Activated naive CD8-positive, alpha-beta T cell treated with anti-CD3 and anti-CD28 coated beads for 36 hours (primary cell): ENCODE measurements at places on chromosomes 11 and 22.

- H3K4me3 ChIP-seq: no peak overlapping the region
- H3K4me1 ChIP-seq: no peaks in the 10 kb centered on the region
- H3K36me3 ChIP-seq: no peaks in the 10 kb centered on the region
- H3K27ac ChIP-seq: no peak overlapping the region
- no peak for DNase-seq
Observed at GRCh38 chr22:42655693-42656092, 6.5 kb upstream of the CYB5R3 start.

DNA sequence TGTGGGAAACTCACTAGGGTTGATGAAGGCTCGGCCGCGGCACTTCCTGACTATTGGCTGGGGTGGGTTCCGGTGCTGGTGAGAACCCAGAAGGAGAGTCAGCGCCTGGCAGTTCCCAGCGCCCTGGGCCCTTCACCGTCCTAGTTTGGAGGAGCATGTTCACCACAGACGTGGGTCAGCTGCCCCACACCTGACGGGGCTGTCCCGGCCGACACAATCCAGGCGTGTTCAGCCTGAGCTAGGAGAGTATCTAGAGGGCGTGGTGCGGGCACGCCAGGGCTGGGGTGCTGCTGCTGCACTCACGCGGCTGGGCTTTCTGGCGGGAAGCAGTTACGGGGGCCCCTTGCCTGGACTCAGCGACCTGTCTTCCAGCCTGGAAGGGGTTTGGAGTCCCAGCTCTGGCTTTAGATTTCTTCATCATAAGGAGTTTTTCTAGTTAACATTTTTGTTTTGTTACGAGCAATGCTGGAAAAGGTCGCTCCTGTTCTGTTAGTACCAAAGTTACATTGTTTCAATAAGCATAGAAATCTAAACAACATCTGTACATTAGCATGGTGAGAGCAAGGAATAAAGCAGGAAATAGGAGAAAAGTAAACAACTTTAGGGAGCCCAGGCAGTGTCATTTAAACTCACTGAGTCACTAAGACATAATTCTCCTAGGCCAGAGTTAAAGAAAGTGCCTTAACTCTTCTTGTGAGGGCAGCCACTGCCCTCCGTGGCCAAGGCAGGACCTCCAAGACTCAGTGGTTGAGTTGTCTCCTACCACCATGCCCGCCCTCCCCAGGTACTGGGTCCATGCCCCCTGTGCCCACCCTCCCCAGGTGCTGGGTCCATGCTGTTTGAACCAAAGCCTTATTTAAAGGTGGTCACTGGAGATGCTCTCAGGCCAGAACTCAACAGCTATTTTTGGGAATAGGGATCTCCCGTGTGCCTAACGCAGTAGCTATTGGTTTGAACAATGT is 12.1 kb upstream of the ADORA2A start:
- H3K27me3 ChIP-seq: no peaks in the 10 kb centered on the region
- H3K27ac ChIP-seq: no peak overlapping the region
- DNase-seq: no peak
- peaks cover 5% of the 10 kb centered on the region for H3K4me1 ChIP-seq
- H3K36me3 ChIP-seq: peaks cover 2% of the 10 kb centered on the region
- H3K4me3 ChIP-seq: no peak overlapping the region

GRCh38 chr22:20928573-20928967 is 11.4 kb downstream of the CRKL start:
- peaks cover 34% of the 10 kb centered on the region for H3K36me3 ChIP-seq
- H3K4me1 ChIP-seq: peaks cover 42% of the 10 kb centered on the region
- no peak overlapping the region for H3K4me3 ChIP-seq
- no peak for DNase-seq
- H3K27ac ChIP-seq: no peak overlapping the region

- DNase-seq: no peak
- H3K27me3 ChIP-seq: no peaks in the 10 kb centered on the region
- H3K36me3 ChIP-seq: peaks cover 55% of the 10 kb centered on the region
- no peak overlapping the region for H3K27ac ChIP-seq
- peaks cover 28% of the 10 kb centered on the region for H3K4me1 ChIP-seq
- H3K4me3 ChIP-seq: no peak overlapping the region
Observed at GRCh38 chr11:60847281-60847680, 5.4 kb downstream of the CCDC86 start.

DNA sequence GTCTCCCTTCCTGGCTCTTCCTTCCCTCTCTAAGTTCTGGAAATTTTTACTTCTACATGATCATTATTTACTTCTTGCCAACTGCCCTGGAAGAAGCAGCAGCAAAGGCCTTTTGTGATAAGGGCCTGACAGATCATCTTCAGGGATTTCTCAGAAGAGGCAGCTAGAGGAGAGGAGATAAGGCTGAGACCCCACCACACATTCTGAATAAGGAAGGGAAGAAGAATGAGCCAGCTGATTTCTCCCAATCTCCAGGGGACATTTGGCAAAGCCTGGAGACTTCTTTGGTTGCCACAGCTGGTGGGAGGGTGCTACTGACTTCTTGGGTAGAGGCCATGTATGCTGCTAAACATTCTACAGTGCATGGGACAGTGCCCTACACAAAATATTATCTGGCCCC is 122.4 kb upstream of the OR9Q1 start:
- H3K36me3 ChIP-seq: no peaks in the 10 kb centered on the region
- no peak for DNase-seq
- no peak overlapping the region for H3K4me3 ChIP-seq
- peaks cover 6% of the 10 kb centered on the region for H3K4me1 ChIP-seq
- H3K27ac ChIP-seq: no peak overlapping the region

DNA sequence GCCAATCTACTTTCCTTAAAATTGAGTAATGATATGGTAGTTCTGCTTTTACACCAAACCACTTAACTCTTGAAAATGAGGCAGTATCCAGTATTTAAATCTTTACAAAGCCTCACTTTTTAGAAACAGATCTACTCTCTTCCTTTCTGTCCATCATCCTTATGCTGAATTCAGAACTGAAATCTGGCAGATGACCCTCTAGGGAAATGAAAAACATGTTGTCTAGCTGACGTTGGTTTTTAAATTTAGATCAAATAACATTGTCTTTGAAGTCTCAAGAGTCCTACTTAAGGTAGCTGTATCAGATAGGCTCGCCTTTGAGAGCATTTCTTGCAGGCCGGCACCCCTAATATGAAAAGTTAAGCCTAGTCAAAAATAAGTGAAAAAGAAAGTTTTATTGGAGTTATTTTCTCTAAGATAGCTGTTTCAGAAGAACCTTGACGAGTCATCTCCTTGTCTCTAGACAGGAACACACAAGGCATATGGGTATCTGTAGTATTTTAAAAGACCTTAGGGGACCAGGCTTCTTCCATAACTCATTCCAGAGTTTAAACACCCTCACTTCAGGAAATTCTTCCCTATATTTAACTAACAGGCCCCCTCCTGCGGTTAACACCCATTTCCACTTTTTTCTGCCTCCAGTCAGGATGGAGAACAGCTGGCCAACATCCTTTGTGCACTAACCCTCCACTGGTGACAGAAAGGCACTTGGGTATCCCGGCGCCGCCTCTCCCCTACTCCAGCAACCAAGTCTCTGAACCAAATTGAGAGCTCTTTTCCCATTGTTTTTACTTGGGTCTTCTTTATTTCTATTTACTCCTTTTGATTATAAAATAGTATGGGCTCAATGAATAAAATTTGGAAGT is 81.2 kb downstream of the WNT11 start:
- peaks cover 6% of the 10 kb centered on the region for H3K36me3 ChIP-seq
- H3K4me3 ChIP-seq: no peak overlapping the region
- H3K27me3 ChIP-seq: no peaks in the 10 kb centered on the region
- no peak overlapping the region for H3K27ac ChIP-seq

- H3K27me3 ChIP-seq: peaks cover 6% of the 10 kb centered on the region
- H3K4me3 ChIP-seq: no peak overlapping the region
- peaks cover 7% of the 10 kb centered on the region for H3K4me1 ChIP-seq
- DNase-seq: no peak
- H3K27ac ChIP-seq: no peak overlapping the region
- no peaks in the 10 kb centered on the region for H3K36me3 ChIP-seq
Observed at GRCh38 chr11:121904148-121904547, 211.9 kb downstream of the BLID start.

- no peak for DNase-seq
- no peak overlapping the region for H3K4me3 ChIP-seq
- no peak overlapping the region for H3K27ac ChIP-seq
- H3K4me1 ChIP-seq: no peaks in the 10 kb centered on the region
- H3K27me3 ChIP-seq: no peaks in the 10 kb centered on the region
Observed at GRCh38 chr11:12270215-12270797, 107.1 kb upstream of the PARVA start.

DNA sequence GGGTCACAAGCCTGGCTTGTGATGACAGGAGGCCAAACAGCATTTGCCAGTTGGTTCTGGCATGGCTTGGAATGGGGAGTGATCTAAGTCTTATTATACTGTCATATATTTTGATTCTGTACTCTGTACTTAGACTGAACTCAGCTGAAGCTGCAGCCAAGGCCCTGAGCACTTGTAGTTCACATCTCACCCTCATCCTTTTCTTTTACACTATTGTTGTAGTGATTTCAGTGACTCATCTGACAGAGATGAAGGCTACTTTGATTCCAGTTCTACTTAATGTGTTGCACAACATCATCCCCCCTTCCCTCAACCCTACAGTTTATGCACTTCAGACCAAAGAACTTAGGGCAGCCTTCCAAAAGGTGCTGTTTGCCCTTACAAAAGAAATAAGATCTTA is 843 bp downstream of the OR56B1 start:
- no peak overlapping the region for H3K4me3 ChIP-seq
- no peak for DNase-seq
- no peaks in the 10 kb centered on the region for H3K27me3 ChIP-seq
- peaks cover 21% of the 10 kb centered on the region for H3K36me3 ChIP-seq

GRCh38 chr22:33056108-33056507 is 2.1 kb downstream of the SYN3 start:
- no peak for DNase-seq
- H3K27ac ChIP-seq: no peak overlapping the region
- no peaks in the 10 kb centered on the region for H3K4me1 ChIP-seq
- H3K4me3 ChIP-seq: no peak overlapping the region
- no peaks in the 10 kb centered on the region for H3K36me3 ChIP-seq
- peaks cover 66% of the 10 kb centered on the region for H3K27me3 ChIP-seq

GRCh38 chr11:91295591-91295990 is 929.0 kb upstream of the FAT3 start:
- H3K36me3 ChIP-seq: no peaks in the 10 kb centered on the region
- DNase-seq: no peak
- H3K27me3 ChIP-seq: no peaks in the 10 kb centered on the region
- no peaks in the 10 kb centered on the region for H3K4me1 ChIP-seq

DNA sequence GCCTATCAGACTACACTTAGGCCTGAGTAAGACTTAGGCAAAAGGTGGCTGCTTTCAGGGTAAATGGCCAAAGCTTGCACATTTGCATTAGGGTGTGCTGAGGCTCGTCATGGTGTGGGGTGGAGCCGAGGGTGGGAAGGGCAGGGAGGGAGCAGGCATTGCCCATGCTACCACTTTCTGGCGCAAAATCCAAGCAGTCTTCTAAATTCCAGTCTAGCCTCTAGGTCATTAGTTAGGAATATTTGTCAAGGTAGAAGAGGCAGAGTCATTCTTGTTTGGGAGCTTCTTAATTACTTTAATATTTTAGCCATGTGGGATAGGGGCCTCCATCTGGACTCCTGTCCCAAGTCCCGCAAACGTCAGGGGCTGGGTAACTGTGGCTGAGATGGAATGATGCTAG is 28.6 kb downstream of the SCUBE1 start:
- H3K36me3 ChIP-seq: no peaks in the 10 kb centered on the region
- H3K27ac ChIP-seq: no peak overlapping the region
- H3K27me3 ChIP-seq: no peaks in the 10 kb centered on the region
- H3K4me3 ChIP-seq: no peak overlapping the region

GRCh38 chr11:123195188-123196059 is at the start of gene CLMP:
CLMP (minus strand) TSS chr11:123195248; CDS start chr11:123194940, 308 bp downstream.
- peaks cover 78% of the 10 kb centered on the region for H3K27me3 ChIP-seq
- H3K27ac ChIP-seq: no peak within 1 kb of the TSS
- no peaks in the 10 kb centered on the region for H3K36me3 ChIP-seq

GRCh38 chr11:21475276-21475675 is 717.6 kb upstream of the ANO5 start:
- no peaks in the 10 kb centered on the region for H3K4me1 ChIP-seq
- no peak for DNase-seq
- no peak overlapping the region for H3K27ac ChIP-seq
- no peaks in the 10 kb centered on the region for H3K27me3 ChIP-seq
- H3K36me3 ChIP-seq: no peaks in the 10 kb centered on the region
- no peak overlapping the region for H3K4me3 ChIP-seq

- no peaks in the 10 kb centered on the region for H3K27me3 ChIP-seq
- H3K27ac ChIP-seq: no peak overlapping the region
- H3K4me1 ChIP-seq: peaks cover 17% of the 10 kb centered on the region
- H3K4me3 ChIP-seq: no peak overlapping the region
- DNase-seq: no peak
Observed at GRCh38 chr11:86180423-86180822, 64.1 kb upstream of the EED start.

DNA sequence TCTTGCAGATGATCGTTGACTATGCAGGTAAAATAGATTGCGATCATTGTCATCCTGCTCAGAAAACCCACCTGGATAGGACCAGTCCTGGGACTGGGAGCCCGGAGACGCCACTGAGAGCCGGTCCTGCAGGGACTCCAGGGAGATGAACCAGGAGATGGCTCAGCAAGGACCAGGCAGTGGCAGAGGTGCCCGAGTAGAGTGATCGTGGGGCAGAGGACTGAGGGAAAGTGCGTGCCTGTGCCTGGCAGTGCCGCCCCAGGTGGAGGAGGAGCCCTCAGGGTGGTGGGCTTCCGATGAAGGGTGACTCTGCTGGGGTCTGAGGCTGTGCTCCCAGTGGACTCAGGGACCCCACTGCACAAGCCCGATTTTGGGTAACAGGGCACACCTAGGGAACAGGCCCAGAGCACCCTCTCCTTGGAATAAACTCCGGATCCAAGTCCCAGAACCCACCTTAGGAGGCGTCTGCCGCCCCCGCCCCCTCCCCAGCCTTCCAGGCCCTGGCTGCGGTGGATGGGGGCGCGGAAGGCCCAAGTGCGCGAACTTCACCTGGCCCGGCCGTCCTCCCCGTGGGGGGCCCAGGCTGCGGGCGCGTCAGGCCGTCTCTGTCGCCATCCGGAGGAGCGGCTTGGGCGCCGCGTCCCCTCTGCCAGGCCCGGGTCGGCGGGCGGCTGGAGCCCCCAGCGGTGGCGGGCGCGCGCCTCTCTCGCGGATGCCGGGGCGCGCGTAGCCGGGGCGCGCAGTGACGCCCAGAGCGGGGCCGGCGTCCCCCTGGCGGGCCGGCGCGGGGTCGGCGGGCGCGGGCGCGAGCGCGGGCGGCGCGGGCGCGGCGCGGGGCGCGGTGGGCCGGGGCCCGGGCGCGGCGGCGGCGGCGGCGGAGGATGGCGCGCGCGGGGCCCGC is 1338.8 kb downstream of the BRD1 start:
- no peak overlapping the region for H3K4me3 ChIP-seq
- no peaks in the 10 kb centered on the region for H3K36me3 ChIP-seq
- no peak overlapping the region for H3K27ac ChIP-seq
- H3K27me3 ChIP-seq: peaks cover 73% of the 10 kb centered on the region

DNA sequence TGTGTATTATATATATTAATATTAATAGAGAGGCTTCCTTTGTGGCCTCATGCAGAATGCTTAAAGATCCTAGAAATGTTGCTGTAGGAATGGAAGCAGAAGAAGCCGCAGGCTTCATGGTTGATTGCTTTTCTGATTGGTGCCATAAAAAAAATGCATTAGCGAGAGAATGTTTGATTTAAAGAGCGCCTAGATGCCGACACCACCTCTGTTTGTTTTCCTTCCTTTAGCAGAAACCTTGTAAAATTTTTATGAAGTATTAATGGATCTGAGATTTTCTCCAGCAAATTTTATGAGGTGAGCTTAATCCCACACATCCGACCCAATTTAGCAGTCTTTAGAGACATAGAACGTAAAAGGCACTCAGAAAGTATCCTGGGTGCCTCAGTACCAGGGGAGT is 587.5 kb downstream of the NTM start:
- H3K36me3 ChIP-seq: no peaks in the 10 kb centered on the region
- no peaks in the 10 kb centered on the region for H3K27me3 ChIP-seq
- H3K27ac ChIP-seq: no peak overlapping the region
- H3K4me1 ChIP-seq: no peaks in the 10 kb centered on the region
- DNase-seq: no peak
- no peak overlapping the region for H3K4me3 ChIP-seq
